ENCODE measurements at places on chromosomes 12 and 14.

GRCh38 chr14:67814821-67815220 lies 1.6 kb downstream of the ZFYVE26 start:
- DNase-seq, result no peak

DNA sequence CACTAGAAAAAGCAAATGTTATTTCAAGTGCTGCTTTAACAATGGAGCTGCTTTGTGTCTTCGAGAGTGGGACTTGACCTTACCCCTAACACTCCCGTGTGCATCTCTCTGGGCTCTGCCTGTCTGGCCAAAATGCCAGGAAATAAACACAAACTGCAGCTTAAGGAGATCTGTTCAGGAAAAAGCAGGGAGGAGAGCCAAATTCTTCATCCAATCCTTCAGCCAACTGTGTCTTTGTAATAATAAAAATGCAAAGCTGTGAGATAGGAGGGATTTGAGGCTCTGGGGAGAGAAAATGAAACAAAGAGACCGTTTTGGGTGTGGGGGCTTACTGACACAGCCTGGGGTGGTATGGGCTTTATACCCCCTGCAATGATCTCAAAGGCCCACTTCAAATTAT lies 85.8 kb upstream of the WSCD2 start:
- DNase-seq, result no peak

DNA sequence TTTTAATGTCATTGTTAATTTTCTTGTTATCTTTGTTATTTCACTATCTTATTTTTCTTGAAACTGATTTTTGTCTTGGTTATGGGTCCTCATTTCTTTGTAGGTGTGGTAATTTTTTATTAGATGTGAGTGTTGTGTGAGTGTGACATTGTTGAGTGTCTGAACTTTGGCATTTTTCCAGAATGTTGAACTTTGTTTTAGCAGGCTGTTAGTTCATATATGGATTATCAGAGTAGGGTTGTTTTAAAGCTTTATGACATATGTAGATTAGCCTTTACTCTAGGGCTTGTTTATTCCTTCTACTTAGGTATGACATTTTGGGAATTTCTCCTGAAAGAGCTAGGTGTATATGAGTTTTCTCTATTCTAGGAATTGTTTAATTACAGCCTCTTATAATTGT lies 103.9 kb downstream of the ARID2 start:
- no peak for DNase-seq

DNA sequence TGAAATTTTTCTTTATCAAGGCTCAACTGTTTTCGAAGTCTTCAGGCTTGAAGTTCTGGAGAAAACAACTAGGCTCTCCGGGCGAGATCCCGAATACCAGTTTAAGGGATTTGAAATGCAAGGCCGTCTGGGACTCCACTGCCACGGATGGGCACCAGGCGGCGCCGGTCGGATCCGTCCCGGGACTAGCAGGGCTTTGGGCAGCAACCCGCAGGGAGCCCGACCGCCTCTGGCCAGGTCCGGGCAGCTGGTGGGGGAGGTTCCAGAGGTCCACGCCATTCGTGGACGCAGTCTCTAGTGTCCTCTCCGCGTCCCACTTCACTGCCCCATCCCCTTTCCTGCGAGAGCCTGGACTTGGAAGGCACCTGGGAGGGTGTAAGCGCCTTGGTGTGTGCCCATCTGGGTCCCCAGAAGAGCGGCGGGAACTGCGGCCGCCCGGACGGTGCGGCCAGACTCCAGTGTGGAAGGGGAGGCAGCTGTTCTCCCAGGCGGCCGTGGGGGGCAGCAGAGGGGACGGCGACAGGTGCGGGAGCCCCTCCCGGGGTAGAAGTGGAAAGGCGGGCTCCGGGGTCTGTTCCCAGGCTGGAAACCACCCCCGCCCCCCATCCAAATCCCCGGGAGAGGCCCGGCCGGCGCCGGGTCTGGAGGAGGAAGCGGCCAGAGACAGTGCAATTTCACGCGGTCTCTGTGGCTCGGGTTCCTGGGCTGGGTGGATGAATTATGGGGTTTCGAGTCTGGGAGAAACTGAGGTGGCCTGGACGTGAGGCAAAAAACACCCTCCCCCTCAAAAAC lies 838 bp upstream of the ERBB3 start:
- DNase-seq, result no peak

- DNase-seq, result no peak
Observed at GRCh38 chr12:24044941-24045703, 95.7 kb upstream of the SOX5 start.

DNA sequence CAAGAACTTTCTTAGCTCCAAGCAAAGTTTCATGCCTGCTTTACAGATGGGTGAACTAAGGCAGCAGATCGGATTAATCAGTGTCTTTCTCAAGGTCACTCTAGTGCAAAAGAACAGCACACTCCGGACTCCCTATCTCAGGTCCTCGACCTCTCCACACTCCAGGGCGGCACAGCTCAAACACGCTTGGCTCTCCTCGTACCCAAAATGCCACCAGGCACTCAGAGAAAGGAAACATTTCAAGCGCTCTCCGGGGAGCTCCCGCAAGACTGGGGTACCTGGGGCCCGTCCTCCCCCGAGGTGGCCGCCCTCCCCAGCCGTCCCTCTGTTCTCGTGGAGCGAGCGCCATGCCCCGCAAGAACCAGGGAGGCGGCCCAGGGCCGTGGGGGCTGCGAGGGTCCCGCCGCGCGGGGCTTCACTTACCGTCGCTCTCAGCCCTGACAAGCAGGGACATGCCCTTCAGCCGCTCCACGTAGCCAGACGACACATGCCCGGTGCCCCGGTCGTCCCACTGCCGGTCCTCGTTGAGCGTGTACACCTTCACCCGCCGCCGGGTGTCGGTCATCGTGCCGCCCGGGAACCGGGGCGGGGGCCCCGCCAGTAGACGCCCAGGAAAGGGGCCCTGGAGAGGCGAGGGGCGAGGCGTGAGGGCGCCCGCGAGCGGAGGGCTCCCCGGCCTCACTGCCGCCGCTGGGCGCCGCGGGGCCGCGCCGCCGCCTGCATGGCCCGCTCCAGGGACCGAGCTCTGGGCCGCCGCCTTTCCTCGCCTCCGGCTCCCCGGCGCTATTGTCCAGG lies 830 bp downstream of the PPP4R3A start:
- DNase-seq, result no peak

- no peak for DNase-seq
Observed at GRCh38 chr14:68397822-68398221, 395.0 kb downstream of the ZFP36L1 start.

DNA sequence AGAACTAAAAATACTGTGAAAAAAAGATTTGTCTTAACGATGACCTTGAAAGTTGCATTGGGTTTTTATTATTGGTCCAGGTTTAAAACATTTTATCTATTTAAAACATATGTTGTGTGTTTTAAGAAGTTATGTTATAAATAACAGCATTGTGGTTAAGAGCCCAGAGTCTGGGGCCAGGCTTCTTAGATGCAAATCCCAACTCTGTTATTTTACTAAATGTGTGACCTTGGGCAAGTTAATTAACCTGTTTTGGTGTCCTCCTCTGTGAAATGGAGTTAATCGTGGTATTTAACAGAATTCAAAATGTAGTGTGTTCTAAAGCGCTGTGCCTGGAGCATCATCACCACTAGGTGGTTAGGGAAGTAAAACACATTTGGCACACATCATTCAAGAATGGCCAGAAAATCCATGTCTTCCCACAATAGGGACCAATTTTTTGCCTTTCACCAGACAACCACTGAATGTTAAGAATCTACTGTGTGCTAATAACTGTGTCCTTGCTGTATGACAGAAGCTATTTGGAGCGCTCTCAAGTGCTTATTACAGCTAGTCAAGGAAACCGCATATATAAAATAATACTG lies 133.3 kb downstream of the MON2 start:
- DNase-seq, result no peak

- no peak for DNase-seq
Observed at GRCh38 chr12:92502417-92503028, 200.3 kb upstream of the PLEKHG7 start.

GRCh38 chr12:94225947-94226630 lies 77.7 kb downstream of the PLXNC1 start:
- no peak for DNase-seq

GRCh38 chr12:114625294-114625851 lies 58.6 kb downstream of the TBX3 start:
- no peak for DNase-seq

GRCh38 chr14:60188115-60188514 lies 22.9 kb upstream of the DHRS7 start:
- no peak for DNase-seq
